ENCODE measurements at places on chromosomes 13 and 19.
A peak's percentile ranks its signal among the peaks of the same experiment; 100 is the strongest.

DNA sequence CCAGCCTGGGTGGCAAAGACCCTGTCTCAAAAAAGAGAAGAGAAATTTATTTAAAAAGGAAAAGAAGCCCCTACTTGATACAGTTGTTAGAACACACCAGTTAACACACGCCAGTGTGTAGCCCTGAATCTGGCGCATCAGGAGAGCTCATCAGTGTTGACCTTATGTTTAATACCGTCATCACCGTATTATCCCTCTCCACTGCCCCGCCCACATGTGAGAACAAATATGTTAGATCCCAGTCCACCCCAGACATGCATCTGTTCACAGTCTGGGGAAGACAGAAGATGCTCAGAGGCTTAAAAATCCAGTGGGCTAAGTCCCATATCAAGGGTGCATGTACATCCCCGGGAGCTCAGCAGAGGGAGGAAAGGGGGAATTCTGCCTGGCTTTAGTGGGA lies 155.2 kb downstream of the DPF1 start:
- DNase-seq: no peak

DNA sequence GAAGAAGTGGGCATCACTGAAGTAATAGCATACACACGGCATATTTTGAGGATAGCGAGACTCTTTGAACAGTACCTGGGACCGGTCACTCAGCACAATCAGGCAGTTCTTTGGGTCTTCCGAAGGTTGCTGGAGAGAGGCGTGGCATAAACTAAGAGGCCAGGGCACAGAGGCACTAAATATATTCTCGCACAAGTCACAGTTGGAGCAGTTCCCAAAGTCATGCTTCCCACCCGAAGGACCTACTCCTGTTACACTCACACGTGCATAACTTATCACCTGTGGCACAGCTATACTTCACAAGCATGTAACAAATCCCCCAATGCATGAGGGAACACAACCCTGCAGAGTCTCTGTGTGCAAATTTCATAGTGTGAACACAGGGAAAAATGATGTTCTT lies 10.2 kb downstream of the WDR87 start:
- DNase-seq: no peak

- DNase-seq: no peak
These were observed 8.8 kb downstream of the PPP1R37 start for GRCh38 chr19:45101806-45102205.

DNA sequence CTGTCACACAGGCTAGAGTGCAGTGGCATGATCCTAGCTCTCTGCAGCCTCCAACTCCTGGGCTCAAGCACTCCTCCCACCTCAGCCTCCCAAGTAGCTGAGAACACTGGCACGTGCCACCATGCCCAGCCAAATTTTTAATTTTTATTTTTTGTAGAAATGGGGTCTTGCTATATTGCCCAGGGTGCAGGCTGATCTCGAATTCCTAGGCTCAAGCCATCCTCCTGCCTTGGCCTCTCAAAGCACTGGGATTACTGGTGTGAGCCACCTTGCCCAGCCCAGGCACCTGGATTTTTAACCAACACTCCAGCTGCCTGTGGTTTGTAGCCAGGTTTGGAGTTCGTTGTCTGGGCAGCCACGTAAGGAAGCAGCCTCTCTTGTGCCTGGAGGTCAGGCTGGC lies 9.3 kb upstream of the PEPD start:
- no peak for DNase-seq

DNA sequence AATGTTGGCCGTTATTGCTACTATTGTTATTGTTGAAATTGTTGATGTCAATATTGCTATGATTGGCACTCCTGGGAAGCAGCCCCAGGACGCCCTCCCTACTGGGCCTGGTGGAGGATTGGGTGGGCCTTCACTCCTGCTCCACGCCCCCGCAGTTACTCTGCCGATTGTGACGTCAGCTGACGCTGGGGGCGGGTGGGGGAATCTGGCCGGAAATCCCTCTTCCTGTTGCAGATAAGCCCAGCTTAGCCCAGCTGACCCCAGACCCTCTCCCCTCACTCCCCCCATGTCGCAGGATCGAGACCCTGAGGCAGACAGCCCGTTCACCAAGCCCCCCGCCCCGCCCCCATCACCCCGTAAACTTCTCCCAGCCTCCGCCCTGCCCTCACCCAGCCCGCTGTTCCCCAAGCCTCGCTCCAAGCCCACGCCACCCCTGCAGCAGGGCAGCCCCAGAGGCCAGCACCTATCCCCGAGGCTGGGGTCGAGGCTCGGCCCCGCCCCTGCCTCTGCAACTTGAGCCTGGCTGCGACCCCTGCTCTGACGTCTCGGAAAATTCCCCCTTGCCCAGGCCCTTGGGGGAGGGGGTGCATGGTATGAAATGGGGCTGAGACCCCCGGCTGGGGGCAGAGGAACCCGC lies at the start of gene ETV2:
ETV2 (plus strand) TSS at position 231 of the 637 bp plus-strand sequence. CDS start 716 bp downstream, outside the sequence.
- peak; percentile 73 for DNase-seq

DNA sequence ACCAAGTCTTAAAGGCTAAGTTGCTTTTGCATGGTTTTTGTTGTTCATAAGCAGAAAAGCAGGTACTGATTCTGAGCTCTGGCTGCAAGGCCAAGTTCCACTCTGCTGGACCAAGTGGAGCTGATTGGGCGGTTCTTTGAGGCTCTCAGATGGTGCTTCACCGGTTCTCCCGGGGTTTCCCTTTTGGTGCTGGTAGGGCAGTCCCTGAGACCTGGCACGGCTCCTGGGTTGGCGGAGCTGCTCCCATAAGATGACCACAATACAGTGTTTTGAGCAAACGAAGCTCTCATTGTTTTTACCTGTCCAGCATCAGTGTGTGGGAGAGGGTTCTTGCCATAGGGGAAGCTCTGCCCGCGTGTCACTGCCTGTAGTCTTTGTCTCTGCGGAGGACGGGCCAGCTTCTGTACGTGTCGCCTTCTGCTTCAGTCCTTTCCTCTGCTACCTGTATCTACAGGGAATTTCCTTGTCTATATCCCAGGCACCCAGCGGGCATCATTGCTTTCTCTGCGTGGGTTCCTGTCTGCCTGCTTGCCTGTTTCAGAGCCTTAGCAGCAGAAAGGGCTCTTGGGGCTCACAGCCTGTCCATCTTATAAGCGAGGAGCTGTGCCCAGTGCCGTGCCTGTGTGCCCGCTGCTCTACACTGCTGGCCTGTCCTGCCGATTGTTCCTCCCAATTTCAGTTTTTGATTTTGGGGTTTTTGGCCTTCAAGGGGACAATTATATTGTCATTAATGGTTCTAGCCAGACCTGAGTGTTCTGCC lies 2.3 kb downstream of the U2AF2 start:
- no peak for DNase-seq

GRCh38 chr13:77810430-77810829 lies 108.2 kb downstream of the EDNRB start:
- no peak for DNase-seq

GRCh38 chr13:26855071-26855470 lies 94.5 kb upstream of the GPR12 start:
- DNase-seq: no peak
